ENCODE measurements at places on chromosomes 6 and 20.

GRCh38 chr20:46264391-46265266 is 43.7 kb downstream of the CDH22 start:
- no peak for ATAC-seq

DNA sequence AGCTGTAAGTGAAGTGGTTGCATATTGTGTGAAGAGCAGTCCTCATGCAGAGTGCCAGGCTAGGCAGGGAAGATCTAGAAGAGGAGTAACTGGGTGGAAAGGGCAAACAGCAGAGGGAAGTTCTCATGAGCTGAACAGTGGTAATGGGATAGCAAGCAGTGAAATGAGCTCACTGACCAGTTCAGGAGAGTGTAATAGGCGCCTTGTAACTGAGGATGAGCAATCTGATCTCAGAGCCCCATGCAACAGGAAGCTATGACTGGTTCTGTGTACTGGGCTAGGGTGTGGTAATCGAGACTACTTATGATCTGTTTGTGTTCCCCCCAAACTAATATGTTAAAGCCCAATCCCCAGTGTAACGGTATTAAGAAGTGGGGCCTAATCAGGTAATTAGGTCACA is 98.6 kb downstream of the RFX6 start:
- no peak for ATAC-seq

DNA sequence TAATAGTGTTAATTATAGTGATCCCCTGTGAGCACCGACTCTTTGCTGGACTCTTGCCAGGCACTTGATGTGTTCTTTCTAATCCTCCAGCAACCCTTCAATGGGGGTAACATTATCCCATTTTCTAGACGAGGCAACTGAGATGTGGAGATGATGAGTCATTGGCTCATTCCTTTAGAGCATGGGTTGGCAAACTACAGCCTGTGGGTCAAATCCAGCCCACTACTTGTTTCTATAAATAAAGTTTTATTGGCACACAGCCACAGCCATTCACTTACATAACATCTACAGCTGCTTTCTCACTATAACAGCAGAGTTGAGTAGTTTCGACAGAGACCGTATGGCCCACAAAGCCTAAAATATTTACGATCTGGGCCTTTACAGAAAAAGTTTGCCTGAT is 249.5 kb upstream of the KCNG1 start:
- no peak for ATAC-seq

GRCh38 chr20:54090230-54091119 is 20.1 kb upstream of the BCAS1 start:
- no peak for ATAC-seq

DNA sequence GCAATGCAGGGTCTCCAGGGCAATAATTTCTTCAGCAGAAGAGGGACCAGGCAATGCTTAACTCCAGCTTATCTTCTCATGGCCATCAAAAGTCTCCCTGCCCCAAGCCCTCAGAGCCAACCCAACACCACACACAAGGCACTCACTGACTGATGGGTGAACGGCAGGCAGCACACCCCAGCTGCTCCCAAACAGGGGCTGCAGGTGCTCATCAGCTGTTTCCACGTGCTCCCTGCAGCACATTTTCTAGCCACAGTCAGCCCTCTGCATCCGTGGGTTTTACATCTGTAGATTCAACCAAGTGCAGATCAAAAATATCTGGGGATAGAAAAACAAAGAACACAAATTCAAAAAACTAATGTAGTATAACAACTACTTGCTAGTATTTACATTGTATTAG is 4.0 kb upstream of the GABRR1 start:
- no peak for ATAC-seq

DNA sequence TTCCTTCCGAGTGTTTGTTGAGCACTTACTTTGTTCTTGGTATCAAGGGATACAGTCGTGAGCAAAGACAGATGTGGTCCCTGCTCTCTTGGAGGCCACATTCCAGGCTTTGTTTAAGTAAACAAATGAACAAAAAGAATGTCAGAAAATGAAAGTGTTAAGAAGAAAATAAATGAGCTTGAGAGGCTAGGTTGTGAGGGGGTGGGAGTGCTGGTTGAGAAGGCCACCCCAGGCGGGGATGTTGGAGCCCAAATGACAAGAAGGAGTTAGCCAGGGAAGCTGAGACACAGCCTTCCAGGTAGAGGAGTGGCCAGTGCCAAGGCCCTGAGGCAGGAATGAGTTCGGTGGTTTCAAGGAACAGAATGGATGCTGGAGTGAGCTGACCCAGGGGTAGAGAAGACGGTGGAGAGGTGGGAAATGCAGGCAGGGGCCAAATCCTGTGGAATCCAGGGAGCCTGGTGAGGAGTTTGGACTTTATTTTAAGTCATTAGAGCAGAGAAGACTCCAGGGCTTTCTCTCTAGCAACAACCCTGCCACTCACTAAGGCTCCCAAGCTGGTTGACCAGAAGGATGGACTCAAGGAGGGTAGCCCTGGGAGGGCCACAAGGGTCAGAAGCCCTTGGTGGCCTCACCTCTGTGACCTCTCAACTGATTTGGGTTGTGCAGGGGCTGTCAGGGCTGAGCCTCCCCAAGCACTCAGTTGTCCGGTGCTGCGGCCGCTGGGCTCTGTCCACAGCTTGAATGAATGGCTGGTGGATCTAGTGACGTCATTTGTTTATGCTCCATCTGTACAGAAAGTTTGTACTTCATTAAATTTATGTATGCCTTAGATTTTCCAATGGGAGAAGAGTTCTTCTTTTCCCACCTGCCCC is 66.0 kb upstream of the STX16 start:
- no peak for ATAC-seq

DNA sequence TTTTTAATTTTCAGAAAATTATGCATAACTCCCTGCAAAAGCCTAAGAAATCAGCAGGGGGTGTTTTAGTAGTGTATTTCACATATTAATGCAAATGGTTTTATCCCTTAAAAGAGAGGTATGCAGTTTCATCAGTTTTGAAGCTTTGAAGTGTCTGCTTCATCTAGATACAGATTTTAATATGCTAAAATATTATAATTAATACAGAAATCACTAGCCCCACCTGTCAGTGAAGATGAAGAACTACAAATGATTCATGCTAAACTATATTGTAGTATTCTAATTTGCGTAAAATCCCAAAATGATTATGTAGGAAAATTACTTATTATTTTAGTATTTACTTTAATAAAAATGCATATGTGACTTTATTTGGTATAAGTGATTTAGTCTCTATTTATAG is 2.9 kb upstream of the TFB1M start:
- no peak for ATAC-seq

DNA sequence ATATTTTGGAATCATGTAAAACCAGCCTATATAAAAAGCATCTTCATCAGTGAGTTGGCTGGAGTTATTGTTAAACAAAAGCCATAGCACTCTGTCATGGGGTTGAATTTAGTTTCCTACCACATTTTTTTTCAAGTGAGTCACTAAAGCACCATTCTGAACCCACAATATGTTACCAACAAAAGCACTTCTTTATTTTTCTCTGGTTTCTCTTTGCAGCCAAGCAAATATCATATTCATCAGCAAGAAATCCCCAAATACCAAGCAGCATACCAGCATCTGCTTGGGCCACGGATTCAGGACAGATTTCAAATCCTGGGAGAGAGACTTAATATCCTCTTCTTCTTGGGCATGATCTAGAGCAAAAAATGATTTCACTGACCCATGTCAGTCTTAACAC is 441.4 kb downstream of the BCKDHB start:
- ATAC-seq = no peak
